Muscle of arm (tissue), 14 donors: ENCODE measurements at places on chromosomes 2 and 18. TPM values are rescaled to one million over a fixed set of nuclear protein-coding genes. Genes with fewer than 3 reads are reported as not detected.

GRCh38 chr18:54607213-54608027 lies 16.4 kb downstream of the DYNAP start:
- no peak for DNase-seq

GRCh38 chr18:35489913-35490490 lies 7.8 kb downstream of the INO80C start:
- DNase-seq = no peak

DNA sequence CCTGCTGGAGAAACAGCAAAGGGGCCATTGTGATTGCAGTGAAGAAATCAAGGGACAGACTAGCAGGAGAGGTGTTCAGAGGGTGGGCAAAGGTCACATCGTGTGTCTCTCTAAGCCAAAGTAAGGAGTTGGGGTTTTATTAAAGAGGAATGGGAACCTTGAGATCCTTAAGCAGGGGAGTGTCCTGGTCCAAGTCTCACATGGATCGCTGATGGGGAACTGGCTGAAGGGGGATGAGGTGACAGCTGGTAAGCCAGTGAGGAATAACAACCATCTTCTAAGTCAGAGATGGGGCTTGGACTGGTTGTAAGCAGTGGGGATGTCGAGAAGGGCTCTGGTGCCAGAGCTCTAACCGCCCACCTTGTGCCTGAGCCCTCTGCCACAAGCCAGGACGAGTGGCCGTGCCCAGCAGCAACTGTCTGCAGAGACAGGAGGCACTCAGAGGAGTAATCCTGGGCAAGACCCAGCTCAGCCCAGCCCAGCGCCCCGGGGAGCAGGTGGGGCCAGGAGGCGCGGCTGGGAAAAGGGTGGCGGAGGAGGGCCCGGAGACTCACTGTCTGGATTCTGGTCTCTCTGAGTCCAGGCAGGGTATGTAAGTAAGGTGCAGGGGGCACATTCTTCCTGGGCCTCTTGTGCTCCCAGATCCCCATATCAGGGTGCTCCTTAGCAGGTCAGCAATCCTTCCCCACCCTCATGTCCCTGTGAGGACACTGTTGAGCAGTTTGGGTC lies 13.7 kb downstream of the WNT10A start:
- no peak for DNase-seq

The VWA3B gene
- not detected for polyA plus RNA-seq
